G401 (cell line): ENCODE measurements at places on chromosomes 2 and 18. TPM values are rescaled to one million over a fixed set of nuclear protein-coding genes. Genes with fewer than 3 reads are reported as not detected.

Gene ACKR3
- total RNA-seq, result not detected in 2 replicates

Gene CHMP3
- total RNA-seq, result 58.8 and 83.8 TPM in 2 replicates

Gene CEP68
- 8.5 and 12.6 TPM in 2 replicates for total RNA-seq

Gene TRIM54
- not detected in 2 replicates for total RNA-seq

Gene SCN2A
- not detected in 2 replicates for total RNA-seq

Gene PSMA8
- not detected in 2 replicates for total RNA-seq

Gene EPC2
- total RNA-seq, result 10.8 and 16.7 TPM in 2 replicates

Gene KCNF1
- 1.5 and 1.9 TPM in 2 replicates for total RNA-seq

Gene GCG
- not detected in 2 replicates for total RNA-seq

Gene SLC30A3
- 1.3 and 2.6 TPM in 2 replicates for total RNA-seq

Gene TMEM247
- not detected in 2 replicates for total RNA-seq

Gene BOLL
- not detected in 2 replicates for total RNA-seq

Gene GDF7
- total RNA-seq, result 0.37 and 1.2 TPM in 2 replicates
